AG04449 (cell line): ENCODE measurements at places on chromosomes 7 and 10.

GRCh38 chr7:50605059-50605458 lies 39.9 kb upstream of the DDC start:
- no peak for DNase-seq

- DNase-seq, result no peak
These were observed 155.8 kb downstream of the SND1 start for GRCh38 chr7:127807829-127808228.

- no peak for DNase-seq
These were observed 122.0 kb downstream of the TRRAP start for GRCh38 chr7:99000196-99000903.

DNA sequence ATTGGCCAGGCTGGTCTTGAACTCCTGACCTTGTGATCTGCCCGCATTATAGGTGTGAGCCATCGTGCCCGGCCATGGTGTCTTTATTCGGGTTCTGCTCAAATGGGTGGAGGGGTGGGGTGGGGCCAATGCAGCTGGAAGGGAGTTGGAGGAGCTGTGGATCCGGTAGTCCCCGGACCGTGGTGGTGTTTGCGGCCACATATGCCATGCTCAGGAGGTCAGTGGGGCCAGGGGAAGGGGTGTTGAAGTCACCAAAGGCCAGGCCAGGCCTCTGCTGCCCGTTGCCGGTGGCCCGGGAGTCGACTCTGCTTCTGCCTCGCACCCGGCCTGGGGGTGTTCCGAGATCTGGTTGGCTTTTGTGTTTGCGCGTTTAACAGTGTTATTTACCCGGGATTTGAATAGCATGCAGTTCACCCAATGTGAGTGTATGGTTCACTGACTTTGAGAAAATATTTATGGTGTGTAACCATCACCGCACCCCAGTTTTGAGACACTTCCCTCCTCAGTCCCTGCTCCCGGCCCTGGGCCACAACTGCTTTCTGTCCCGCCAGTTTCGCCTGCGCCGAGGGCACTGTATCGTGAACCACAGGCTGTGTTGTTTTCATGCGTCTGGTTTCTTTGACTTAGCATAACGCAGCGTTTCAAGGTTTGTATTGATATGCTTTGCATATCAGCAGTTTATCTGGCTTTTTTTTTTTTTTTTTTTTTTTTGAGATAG lies 10.7 kb downstream of the INPP5A start:
- no peak for DNase-seq
